SK-N-SH (cell line): ENCODE measurements at places on chromosomes 11 and 22. TPM values are rescaled to one million over a fixed set of nuclear protein-coding genes. Genes with fewer than 3 reads are reported as not detected.

Gene IL18
- polyA plus RNA-seq, result 0.28 TPM in 1 of 2 replicates, not detected in the other

Gene SSTR3
- polyA plus RNA-seq, result 0.02 TPM in 1 of 2 replicates, not detected in the other

Gene CECR2
- not detected in 2 replicates for polyA plus RNA-seq

Gene OVCH2
- polyA plus RNA-seq, result 0.08 TPM in 1 of 2 replicates, not detected in the other

Gene OR51B5
- 0.15 and 0.29 TPM in 2 replicates for polyA plus RNA-seq

Gene TMPRSS5
- polyA plus RNA-seq, result 0.28 and 0.29 TPM in 2 replicates

GRCh38 chr22:38266120-38266519 is 6.7 kb downstream of the TMEM184B start:
- DNase-seq, result no peak
- H3K4me1 ChIP-seq, result no peaks in the 10 kb centered on the region
- H3K27me3 ChIP-seq, result no peaks in the 10 kb centered on the region
- H3K36me3 ChIP-seq, result no peaks in the 10 kb centered on the region
- H3K27ac ChIP-seq, result no peak overlapping the region

DNA sequence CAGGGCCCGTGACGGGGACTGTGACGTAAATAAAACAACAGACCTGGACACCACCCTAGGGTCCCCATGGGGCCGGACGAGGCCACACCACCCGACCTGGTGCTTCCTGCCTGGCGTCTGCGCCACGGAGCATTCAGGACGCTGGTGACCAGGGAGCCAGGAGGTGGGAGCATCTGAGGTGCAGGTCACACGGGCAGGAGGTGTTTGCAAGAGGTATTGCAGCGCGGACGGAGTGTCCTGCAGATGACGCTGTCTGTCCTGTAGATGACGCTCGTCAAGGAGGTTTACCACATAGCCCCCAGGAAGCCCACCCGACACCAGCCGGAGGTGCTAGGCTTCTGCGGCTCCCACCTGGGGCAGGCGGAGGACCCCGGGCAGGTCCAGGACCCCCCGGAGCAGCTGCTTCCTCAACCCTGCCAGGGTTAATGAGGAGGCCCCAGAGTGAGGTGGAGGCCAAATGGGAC is 986 bp upstream of the MUC5B start:
- DNase-seq, result peak; percentile 27
- no peaks in the 10 kb centered on the region for H3K27me3 ChIP-seq
- no peaks in the 10 kb centered on the region for H3K36me3 ChIP-seq

- H3K4me3 ChIP-seq, result no peak overlapping the region
- peak; percentile 88 for DNase-seq
- no peaks in the 10 kb centered on the region for H3K27me3 ChIP-seq
- peaks cover 42% of the 10 kb centered on the region for H3K4me1 ChIP-seq
- H3K36me3 ChIP-seq, result no peaks in the 10 kb centered on the region
Observed at GRCh38 chr11:61922539-61922938, 5.2 kb upstream of the RAB3IL1 start.

GRCh38 chr22:20652582-20652981 is 121.3 kb upstream of the SERPIND1 start:
- H3K4me3 ChIP-seq, result no peak overlapping the region
- no peak for DNase-seq
- no peaks in the 10 kb centered on the region for H3K36me3 ChIP-seq
- H3K27ac ChIP-seq, result no peak overlapping the region
- no peaks in the 10 kb centered on the region for H3K27me3 ChIP-seq
- no peaks in the 10 kb centered on the region; the same call in 1 of the 2 replicates for H3K4me1 ChIP-seq

DNA sequence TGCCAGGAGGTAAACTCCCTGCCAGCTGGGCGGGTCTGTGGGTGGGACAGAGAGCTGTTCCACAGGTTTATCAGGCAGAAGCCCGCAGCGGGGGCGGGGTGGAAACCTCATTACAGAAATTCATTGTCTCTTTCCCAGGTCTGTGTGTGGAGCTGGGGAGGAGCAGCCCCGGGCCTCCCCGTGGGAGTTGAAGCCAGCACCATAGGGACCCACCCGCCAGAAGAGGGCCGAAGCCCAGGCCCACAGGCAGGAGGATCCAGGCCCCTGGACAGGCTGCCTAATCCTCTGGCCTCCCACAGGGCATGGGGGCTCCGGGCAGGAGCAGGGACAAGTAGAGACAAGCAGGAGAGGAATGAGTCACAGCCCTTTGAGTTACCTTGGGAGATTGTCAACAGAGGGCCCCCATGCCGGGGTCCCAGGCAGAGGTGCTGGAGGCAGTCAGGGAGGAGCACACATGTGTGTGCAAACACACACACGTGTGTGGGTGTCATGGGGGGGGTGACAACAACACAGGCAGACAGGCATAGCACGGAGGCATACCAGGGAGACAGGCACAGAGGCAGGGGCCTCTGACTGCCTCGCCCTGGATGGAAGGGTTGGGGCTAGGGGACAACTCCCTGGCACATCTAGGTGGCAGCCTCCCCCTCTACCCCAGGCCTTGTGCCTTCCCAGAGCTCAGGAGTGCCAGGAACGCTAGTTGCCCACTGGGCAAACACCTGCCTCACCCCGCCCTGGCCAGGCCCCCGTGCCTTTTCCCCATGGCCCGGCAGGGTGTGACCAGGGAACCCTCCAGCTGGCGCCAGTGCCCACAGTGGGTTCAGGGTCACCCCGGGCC is 1.4 kb downstream of the CDC42BPG start:
- no peaks in the 10 kb centered on the region for H3K27me3 ChIP-seq
- no peak overlapping the region for H3K27ac ChIP-seq
- no peak overlapping the region for H3K4me3 ChIP-seq

DNA sequence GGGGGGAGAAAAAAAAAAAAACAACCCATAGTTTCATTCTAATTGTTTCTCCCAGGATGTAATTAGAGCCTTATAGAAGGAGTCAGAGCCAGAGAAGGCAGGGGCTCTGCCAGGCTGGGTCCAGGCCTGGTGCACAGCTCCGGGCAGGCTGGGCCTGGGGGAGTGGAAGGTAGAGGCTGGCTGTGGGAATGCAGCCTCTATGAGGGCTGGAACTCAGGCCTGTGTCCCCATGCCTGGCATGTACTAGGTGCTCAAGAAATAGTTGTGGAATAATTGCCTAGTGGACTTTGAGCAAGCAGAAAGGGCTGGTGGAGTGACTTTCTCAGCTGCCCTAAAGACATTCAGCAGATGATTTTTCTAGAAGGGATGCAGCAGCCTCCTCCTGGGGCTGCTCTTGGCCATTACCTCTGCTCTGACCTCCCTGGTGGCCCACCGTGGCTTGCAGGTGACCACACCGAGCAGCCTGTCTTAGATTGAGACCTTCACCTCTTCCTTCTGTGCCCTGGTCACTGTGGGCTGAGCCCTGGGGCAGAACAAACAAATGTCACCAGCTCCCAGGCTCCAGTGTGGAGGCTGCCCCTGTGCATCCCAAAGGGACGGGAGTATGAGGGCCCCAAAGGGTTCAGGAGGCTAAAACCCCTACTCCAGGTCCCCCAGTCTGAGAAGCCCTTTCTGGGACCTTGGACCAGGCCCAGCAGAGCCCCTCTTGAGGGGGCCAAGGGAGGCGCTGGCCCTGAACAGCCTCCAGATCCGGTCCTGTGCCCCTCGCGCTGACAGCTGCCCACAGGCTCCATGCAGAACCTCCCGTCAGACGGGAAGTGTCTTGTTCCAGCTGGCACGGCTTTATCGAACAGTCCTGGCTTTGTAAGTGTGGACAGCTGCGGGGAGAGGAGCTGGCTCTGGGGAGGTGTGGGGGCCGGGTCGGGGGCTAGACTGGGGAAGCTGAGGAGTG is 18.8 kb downstream of the MYEOV start:
- DNase-seq, result no peak
- H3K27me3 ChIP-seq, result no peaks in the 10 kb centered on the region
- no peak overlapping the region for H3K4me3 ChIP-seq
- no peaks in the 10 kb centered on the region for H3K36me3 ChIP-seq
- no peak overlapping the region for H3K27ac ChIP-seq
